Spinal cord (tissue), 10 donors: ENCODE measurements at places on chromosomes 7 and 10.

DNA sequence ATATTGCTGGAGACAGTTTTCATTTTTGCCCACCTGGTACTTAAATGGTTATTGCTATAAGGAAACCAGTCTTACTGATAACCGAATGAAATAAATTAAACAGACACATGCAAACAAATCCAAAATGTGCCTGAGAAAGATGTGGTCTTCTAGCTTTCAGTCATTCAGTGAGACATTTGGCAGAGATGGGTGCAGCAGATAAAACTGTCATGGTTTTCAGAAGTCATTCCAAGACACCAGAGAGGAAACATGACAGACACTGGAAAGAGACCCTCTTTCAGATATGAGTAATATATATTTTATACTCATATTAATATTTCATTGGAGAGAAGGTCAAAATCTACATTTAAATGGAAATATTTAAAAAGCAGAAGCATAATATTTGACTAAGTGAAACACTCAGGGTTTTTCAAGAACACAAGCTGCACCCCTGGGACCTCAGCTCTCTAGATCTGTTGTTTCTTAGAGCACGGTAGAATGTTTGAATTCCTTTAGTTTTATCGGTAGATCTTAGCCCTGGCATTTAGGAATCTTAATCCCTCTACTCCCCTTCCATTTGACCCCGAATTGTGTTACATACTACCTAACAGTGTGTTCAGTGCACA is 246.1 kb downstream of the AUTS2 start:
- DNase-seq, result no peak

- no peak for DNase-seq
Measured at GRCh38 chr7:156606691-156607331, 33.8 kb upstream of the RNF32 start.

- DNase-seq, result no peak
Measured at GRCh38 chr10:44955413-44956070, 4.1 kb upstream of the RASSF4 start.

DNA sequence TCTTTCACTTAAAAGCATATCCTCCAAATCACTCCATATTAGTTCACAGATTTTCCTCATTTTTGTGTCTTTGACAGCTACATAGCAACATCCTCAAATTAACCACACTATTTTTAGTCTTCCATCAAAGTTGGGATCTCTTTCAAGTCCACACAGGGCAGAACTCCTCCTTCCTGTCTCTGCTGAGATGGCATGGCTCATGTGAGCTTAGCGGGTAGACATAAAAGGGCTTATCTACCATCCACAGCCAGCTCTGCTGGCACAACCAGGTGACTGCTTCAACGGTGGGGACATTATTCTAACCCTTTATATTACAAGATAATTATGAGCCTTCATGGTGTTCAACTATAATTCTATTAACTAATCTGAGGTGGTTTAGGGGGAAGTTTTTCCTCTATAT is 35.5 kb downstream of the ICA1 start:
- DNase-seq, result no peak

GRCh38 chr7:105643851-105644250 is 62.6 kb upstream of the EFCAB10 start:
- no peak for DNase-seq

- DNase-seq, result no peak
Measured at GRCh38 chr7:127897704-127898454, 133.4 kb downstream of the LRRC4 start.

DNA sequence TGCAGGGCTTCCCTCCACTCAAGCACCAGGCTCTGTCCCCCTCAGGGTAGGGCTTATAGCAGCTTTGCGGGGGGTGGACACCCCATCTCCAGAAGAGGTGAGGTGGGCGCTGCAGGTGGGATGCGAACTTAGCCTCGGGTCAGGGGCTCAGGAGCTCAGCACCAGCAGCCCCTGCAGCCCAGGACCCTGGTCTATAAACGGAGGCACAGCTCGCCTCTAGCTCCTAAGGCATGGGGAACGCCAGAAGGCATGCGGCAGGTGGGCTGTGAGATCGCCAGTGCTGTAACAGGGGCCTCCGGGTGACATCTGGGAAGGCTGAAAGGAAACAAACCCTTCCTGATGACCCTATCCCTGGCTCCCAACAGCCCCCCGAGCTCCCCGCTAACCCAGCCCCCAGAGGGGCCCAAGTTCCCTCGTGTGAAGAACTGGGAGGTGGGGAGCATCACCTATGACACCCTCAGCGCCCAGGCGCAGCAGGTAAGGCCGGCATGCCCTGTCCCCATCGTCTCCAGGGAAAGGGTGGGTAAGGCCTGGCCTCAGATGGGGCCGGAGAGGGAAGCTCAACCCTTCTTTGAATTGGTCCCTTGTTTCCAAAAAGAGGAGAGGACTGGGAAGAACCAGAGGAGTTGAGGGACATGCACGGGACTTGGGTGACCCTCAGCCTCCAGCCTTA is 4.2 kb downstream of the NOS3 start:
- DNase-seq, result no peak

GRCh38 chr10:89302625-89303024 is 779 bp downstream of the IFIT2 start:
- DNase-seq, result no peak

DNA sequence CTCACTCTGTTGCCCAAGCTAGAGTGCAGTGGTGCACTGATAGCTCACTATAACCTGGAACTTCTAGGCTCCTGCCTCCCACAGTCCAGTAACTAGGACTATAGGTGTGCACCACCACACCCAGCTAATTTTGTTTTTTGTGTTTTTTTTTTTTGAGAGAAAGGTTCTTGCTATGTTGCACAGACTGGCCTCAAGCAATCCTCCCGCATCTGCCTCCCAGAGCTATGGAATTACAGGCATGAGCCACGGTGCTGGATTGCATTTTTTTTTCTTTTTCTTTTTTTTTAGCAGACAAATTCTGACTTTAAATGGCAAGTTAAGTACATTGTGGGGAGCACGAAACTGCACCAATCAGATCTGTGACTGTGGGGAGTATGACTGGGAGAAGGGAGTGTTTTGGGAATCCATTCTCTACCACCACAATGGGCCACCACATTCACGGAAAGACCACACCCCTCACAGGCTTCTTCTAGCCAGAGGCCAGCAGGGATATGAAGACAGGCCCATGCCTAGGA is 58.1 kb upstream of the MSMB start:
- no peak for DNase-seq

- peak; percentile 14 for DNase-seq
Measured at GRCh38 chr10:29329420-29329819, 40.5 kb downstream of the LYZL1 start.

DNA sequence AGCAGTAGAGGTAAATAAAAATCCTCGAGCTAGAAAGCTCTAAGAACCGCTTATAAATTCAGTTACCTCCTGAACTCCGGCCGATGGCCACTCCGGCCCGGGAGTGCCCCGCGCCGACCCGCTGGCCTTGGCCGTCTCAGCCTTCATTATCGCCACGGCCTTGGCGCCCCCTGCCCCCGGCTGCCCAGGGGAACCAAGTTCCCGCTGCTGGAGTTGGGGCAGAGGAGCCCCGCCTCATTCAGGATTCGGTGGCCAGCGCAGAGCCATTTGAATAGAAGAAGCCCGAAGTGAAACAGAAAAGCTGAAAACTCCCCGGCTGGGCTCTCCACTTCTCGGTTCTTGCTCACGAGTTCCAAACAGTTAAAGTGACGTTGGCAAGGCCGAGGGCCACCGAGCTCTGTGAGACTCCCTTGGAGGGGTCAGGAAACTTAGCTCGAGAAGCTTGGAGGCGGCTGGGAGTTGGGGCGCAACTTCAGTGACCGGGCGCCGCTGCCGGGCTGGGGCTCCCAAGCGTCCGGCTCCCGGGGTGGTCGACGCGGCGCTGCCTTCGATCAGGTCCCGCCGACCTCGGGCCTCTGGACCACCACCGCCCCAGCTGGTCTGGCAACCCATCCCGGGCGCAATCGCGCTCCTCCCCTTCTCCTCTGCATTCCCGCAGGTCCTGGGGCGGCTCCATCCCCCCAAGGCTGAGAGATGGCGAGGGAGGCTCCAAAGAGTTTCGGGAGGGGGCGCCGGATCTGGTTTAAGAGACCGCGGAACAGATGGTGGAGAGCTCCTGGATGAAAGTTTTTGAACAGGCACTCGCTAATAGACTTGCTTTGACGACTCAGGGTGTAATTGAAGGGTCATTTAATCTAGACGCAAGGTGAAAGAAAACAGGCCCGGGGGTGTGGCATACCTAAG is 5.8 kb upstream of the FEZF1 start:
- DNase-seq, result peak; percentile 59

GRCh38 chr7:67675971-67676370 is 679.3 kb downstream of the TYW1 start:
- peak; percentile 69 for DNase-seq

DNA sequence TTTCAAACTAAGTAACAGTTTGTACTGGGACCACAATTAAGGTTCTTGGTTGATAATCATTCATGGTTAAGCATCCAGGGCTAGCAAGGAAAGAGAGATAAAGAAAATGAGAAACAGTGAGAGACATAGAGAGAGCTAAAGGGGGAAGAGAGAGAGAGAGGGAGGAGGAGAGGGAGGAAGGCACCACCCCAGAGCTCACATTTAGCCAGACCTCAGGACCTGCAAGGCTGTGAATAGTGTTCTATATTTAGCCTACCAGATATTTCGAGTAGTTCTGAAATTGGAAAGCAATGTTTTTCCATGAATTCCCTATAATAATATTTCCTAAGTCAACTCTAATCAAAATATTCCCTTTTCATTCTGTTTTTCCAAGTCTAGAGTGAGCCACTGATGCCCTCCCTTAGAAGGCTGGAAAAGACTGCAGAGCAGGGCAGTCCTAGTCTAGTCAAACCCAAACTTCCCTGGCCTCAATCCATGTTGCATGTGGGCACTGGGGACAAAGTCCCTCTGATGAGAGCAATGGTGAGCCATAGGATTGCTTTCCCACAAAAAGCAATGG is 119.4 kb upstream of the INHBA start:
- DNase-seq, result no peak

DNA sequence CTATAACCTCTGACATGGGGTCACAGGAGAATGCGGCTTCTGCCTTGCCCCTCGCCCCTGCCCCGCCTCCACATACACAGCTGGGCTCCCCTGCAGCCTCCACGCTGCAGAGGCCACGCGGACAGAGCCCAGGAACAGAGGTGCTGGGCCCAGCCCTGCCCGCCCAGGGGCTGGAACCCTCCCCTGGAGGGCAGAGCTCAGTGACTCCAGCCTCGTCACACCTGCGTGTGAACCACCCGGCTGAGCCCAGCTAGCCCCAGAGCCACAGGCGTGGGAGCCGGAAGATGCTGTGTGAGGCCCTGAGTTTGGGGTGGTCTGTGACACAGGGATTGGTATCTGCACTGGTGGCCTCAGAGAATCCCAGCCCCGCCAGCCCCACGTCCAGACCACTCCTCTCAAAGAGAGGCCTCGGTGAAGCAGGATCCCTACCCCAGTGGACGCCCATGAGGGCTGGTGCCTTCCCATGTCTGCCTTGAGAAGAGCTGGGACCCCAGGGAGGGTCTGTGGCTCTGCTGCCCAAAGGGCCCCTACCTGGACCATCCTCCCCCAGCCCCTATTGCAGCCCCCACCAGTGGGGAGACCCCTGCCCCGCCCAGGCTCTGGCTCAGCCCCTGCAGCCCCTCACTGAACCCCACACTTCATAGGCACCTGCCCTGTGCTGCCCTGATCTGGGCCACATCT is 8.1 kb upstream of the ADAP1 start:
- no peak for DNase-seq

GRCh38 chr10:61063034-61063433 is 119.0 kb upstream of the RHOBTB1 start:
- peak; percentile 53 for DNase-seq

- no peak for DNase-seq
Measured at GRCh38 chr10:120473593-120473992, 16.6 kb downstream of the PLPP4 start.

DNA sequence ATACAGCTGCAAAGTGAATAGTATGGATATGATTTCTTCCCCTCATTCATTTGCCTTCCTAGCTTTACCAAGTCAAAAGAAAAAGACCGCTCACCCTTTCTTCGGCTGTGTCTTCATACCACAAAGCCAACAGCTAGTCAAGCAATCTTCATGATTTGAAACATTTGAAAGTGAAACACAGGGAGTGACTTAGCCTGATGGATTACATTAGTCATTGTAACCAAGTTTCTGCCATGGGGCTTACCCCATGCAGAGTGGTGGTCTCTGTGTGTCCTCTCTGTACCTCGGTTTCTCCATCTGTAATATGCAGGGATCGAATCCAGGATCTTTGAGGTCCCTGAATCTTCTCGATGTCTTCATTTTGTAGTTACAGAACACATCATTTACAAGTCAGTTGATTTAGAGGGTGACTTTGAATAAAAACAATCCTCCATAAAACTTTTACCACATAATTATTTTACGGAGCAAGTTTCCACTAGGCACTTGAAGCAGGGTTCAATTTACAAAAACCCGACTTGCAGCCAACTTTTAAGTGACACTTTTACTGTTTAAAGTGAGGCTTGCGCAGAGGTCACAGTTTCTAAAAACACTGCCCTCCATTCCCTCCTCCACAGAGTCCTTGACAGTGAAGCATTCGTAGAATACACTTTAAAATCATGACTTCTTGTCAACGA is 2.2 kb upstream of the LGI1 start:
- no peak for DNase-seq

DNA sequence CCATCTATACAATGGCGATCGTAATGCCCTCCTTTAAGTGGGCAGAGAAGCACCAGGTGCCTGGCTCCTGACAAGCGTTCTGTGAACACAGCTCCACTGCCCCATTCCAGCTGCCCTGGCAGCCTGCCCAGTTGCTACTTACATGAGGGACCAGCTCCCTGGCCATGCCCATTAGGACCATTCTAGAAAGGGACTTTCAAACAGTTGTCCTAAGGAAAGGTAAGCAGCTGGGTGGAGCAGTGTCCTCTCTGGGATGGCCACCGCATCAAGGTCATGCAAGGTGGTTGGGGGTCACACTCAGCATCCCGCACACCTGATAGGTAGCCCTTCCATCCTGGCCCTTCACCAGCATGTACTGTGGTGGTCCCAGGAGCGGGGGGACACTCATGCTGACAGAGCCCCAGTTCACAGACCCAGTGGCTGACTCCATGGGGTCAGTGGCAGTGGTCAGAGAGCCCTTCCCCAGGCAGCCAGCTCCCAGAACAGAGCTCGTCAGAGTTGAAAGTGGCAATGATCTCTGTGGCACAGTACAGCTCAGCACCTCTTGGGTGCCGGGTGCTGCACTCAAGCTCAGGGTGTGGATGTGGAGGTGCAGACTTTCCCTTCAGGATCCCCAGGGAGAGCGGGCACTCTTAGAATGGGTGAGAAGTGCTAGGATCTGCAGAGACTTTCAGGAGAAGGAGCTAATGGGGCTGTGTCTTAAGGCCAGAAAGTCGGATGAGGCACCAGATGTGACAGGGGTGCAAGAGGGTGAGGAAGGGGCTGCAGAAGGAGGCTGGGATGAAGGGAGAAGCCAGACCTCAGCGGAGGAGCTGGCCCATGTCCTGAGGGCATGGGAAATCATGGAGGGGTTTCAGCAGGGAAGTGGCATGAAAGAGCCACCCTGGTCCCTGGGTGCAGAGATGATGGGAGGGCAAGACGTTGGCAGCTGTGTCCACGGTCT is 10.9 kb downstream of the MMRN2 start:
- DNase-seq, result no peak

DNA sequence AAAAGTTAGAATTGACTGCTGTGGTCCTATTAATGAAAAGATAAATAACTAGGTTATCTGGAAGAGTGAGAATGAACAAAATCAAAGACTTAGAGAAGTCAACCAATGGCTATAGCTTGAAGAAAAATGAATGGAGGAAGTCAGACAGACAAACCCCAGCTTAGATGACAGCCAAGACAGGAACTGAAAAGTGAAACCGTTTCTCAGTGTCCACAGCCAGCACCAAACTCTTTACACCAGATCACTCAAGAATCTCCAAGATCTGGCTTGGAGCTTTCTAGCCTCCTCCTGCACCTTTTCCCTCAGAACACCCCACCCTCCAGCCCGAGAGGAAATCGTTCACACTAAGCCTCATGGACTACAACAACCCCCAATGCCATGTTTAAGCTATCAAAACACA is 167.0 kb downstream of the SFMBT2 start:
- no peak for DNase-seq

- DNase-seq, result no peak
Measured at GRCh38 chr7:34839645-34840044, 181.6 kb downstream of the NPSR1 start.
